Breast epithelium (tissue), 4 donors: ENCODE measurements at places on chromosomes 11 and 22. TPM values are rescaled to one million over a fixed set of nuclear protein-coding genes. Genes with fewer than 3 reads are reported as not detected.

DNA sequence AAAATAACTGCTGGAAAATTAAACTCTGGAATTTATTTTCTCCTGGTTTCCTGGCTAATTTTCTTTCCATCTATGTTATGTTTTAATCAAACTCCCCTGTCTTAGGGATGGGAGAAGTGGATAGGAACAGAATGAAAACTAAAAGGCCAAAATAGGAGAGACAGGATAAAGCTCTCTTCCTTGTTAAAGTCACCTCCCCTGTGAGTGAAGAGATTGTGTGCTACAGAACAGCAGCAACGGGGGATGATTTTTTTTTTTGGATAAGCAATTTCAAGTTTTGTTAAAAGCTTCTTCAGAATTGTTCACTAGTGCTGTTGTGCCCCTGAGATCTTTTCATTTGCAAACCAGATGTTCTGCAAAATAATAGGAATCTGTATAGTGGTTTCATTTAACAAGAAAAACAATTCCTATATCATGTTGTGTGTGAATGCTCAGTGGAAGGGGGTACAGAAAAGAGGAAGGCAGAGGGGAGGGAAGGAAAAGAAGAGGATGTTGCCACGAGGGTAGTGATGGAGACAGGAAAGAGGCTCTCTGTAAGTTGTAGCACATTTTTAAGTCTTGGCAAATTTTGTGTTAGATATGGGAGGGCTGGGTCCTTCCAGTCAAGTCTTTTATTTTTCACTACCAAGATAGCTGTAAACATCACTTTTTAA is 301.2 kb downstream of the CADM1 start:
- H3K4me1 ChIP-seq, result no peaks in the 10 kb centered on the region
- H3K27ac ChIP-seq, result no peak overlapping the region
- H3K4me3 ChIP-seq, result no peak overlapping the region

GRCh38 chr22:41699264-41700107 is at the start of gene MEI1:
Gene MEI1 (plus strand): TSS chr22:41699503. CDS start chr22:41699539, 36 bp downstream.
- H3K4me1 ChIP-seq, result peaks cover 16% of the 10 kb centered on the region
- H3K4me3 ChIP-seq, result no peak within 1 kb of the TSS
- H3K36me3 ChIP-seq, result no peaks in the 10 kb centered on the region

DNA sequence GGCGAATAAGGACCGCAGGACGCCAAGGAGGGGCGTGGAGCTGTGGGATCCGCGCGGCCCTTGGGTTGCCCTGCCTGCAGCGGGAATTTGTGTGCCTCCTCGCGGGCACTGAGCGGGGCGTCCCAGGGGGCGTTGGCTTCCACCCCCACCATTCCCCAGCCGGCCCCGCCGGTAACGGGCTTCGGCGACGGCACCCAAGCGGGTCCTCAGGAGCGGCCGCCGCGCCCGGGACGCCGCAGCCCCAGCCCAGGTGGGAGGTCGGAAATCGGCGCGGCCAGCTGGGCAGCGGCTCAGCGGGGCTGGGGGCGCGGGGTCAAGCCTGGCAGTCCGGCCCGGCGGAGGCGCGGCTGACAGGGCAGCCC is 320 bp downstream of the CLTCL1 start:
- no peaks in the 10 kb centered on the region for H3K4me1 ChIP-seq
- no peaks in the 10 kb centered on the region for H3K36me3 ChIP-seq
- no peak for DNase-seq
- no peaks in the 10 kb centered on the region for H3K27me3 ChIP-seq
- peak overlapping the region; percentile 90 for H3K4me3 ChIP-seq

- H3K4me1 ChIP-seq, result no peaks in the 10 kb centered on the region
- peak overlapping the region; percentile 85 for H3K4me3 ChIP-seq
- no peaks in the 10 kb centered on the region for H3K36me3 ChIP-seq
These were observed 598 bp downstream of the CABIN1 start for GRCh38 chr22:24011735-24012068.

GRCh38 chr11:91243051-91243450 is 981.6 kb upstream of the FAT3 start:
- H3K27ac ChIP-seq, result no peak overlapping the region
- no peak for DNase-seq
- H3K4me1 ChIP-seq, result no peaks in the 10 kb centered on the region
- no peaks in the 10 kb centered on the region for H3K27me3 ChIP-seq

DNA sequence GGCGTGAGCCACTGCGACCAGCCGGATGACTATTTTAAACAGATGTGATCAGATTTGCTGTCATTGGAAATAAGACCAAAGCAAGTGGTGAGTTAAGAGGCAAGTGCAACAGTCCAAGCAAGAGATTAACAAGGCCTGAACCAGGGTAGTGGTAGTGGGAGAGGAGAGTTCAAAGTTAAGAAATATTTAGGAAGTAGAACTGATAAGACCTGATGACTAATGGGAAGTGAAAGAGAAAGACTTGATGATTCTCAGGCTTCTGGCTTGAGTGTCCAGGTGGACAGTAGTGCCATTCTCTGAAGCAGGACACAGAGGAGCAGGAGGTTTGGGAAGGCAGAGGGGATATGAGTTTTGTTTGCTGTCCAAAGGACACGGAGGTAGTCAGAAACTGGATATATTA is 7.2 kb downstream of the NDUFC2 start:
- no peaks in the 10 kb centered on the region for H3K36me3 ChIP-seq
- peaks cover under 1% of the 10 kb centered on the region for H3K4me1 ChIP-seq
- no peak for DNase-seq

- H3K4me1 ChIP-seq, result no peaks in the 10 kb centered on the region
- no peak overlapping the region for H3K4me3 ChIP-seq
- DNase-seq, result no peak
- no peak overlapping the region for H3K27ac ChIP-seq
These were observed 16.9 kb downstream of the CCDC15 start for GRCh38 chr11:124970925-124971324.

- no peak overlapping the region for H3K4me3 ChIP-seq
- H3K4me1 ChIP-seq, result no peaks in the 10 kb centered on the region
- no peaks in the 10 kb centered on the region for H3K36me3 ChIP-seq
- H3K27ac ChIP-seq, result peak overlapping the region; percentile 81
These were observed 14.2 kb downstream of the DTX4 start for GRCh38 chr11:59186130-59186594.

DNA sequence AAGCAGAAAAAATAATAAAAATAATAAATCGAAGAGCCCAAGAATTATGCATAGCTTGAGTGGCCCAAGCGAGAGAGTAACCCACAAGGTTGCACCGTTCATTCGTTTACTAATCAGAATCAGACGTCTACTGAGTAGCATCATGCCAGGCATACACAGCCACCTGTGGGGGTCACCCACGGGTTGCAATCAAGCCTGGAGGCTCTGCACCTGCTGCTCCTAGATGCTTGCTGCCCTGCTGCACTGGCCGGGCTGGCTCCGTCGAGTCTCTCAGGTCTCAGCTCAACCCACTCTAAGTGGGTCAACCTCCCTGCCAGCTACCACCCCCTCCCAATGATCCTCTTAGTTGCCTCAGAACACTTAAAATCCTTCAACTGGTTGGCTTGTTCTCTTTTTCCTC is 2.0 kb upstream of the TESMIN start:
- no peaks in the 10 kb centered on the region for H3K4me1 ChIP-seq
- H3K4me3 ChIP-seq, result no peak overlapping the region
- no peaks in the 10 kb centered on the region for H3K27me3 ChIP-seq

GRCh38 chr11:18295316-18295715 is 26.6 kb downstream of the HPS5 start:
- no peak overlapping the region for H3K27ac ChIP-seq
- H3K27me3 ChIP-seq, result no peaks in the 10 kb centered on the region
- peaks cover 17% of the 10 kb centered on the region for H3K36me3 ChIP-seq
- H3K4me3 ChIP-seq, result no peak overlapping the region
- no peaks in the 10 kb centered on the region for H3K4me1 ChIP-seq
- no peak for DNase-seq

DNA sequence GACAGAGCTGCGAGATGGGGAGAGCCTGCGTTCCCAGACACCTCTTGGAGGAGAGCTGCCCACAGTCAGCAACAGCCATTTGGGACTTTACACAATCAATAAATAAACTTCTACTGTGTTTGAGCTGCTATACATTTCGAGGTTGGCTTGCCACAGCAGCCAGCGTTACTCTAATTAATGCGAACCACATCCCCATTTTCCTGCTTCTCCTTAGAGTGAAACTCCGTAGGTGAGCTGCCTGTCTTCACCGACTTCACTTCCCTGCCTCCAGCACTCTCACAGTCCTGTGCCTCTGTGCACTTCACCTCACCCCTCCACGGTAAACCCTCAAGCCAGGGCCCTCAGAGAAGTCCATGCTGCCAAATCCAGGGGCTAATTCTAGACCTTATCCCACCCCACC is 5.9 kb upstream of the SLC22A12 start:
- no peaks in the 10 kb centered on the region for H3K27me3 ChIP-seq
- no peaks in the 10 kb centered on the region for H3K36me3 ChIP-seq
- no peak overlapping the region for H3K4me3 ChIP-seq
- no peaks in the 10 kb centered on the region for H3K4me1 ChIP-seq
- no peak for DNase-seq

GRCh38 chr22:37282385-37282677 is at the start of gene CYTH4:
Gene CYTH4 (plus strand): TSS chr22:37282508. CDS start chr22:37282570, 62 bp downstream.
- DNase-seq, result no peak
- no peak within 1 kb of the TSS for H3K27ac ChIP-seq
- H3K4me3 ChIP-seq, result peak within 1 kb of the TSS; percentile 49
- H3K36me3 ChIP-seq, result no peaks in the 10 kb centered on the region

- H3K4me3 ChIP-seq, result no peak overlapping the region
- no peaks in the 10 kb centered on the region for H3K36me3 ChIP-seq
- H3K4me1 ChIP-seq, result no peaks in the 10 kb centered on the region
These were observed 20.3 kb upstream of the TENM4 start for GRCh38 chr11:79461144-79461543.

GRCh38 chr11:77127235-77127911 is 673 bp upstream of the MYO7A start:
- no peak for DNase-seq
- H3K36me3 ChIP-seq, result no peaks in the 10 kb centered on the region
- H3K4me1 ChIP-seq, result no peaks in the 10 kb centered on the region
- H3K27ac ChIP-seq, result no peak overlapping the region
- H3K4me3 ChIP-seq, result peak overlapping the region; percentile 48
- H3K27me3 ChIP-seq, result no peaks in the 10 kb centered on the region

- H3K27me3 ChIP-seq, result peaks cover 4% of the 10 kb centered on the region
- no peak for DNase-seq
- no peaks in the 10 kb centered on the region for H3K36me3 ChIP-seq
- H3K4me1 ChIP-seq, result no peaks in the 10 kb centered on the region
- no peak overlapping the region for H3K4me3 ChIP-seq
These were observed 119.5 kb upstream of the ISX start for GRCh38 chr22:34946339-34946985.

- H3K4me3 ChIP-seq, result no peak overlapping the region
- H3K27ac ChIP-seq, result no peak overlapping the region
- H3K27me3 ChIP-seq, result no peaks in the 10 kb centered on the region
- H3K36me3 ChIP-seq, result no peaks in the 10 kb centered on the region
- no peaks in the 10 kb centered on the region for H3K4me1 ChIP-seq
- DNase-seq, result no peak
These were observed 192.2 kb downstream of the ST3GAL4 start for GRCh38 chr11:126547691-126548090.

DNA sequence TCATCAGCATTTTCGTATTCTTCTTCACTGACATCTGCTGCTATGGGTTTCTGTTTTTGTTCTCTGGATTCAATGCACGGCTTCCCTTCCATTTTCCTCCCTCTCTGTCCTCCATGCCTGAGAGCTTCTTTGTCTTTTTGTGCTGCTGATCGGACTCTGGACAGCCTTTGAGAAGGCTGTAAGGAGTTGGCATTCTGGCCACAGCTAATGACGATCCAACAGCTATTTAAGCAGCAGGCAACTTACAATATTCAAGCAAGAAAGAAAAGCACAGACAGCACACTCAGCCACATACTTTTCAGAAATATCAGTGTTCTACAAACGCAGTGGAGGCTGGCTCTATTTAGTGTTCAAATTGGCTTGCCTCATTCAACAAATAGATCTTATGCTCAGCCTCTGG is 60.9 kb upstream of the ZC3H12C start:
- peaks cover 3% of the 10 kb centered on the region for H3K27me3 ChIP-seq
- H3K36me3 ChIP-seq, result no peaks in the 10 kb centered on the region

DNA sequence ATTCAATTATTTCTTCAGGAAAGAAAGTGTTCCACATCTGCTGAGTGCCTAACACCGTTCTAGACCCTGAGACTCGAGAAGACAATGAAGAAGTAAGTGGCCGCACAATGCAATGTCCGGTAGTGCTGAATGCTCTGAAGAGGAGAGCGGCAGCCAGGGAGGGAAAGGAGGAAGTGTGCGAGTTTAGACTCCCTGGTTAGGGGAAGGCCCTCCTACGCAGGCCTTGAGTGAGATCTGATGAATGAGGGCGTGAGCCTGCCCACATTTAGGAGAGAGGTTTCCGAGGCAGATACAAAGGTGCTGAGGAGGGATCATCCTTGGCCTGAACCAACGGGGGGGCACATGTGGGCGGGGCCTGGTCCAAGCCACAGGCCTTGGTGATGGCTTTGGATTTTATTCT is 558.6 kb downstream of the NTM start:
- no peaks in the 10 kb centered on the region for H3K36me3 ChIP-seq
- H3K4me3 ChIP-seq, result no peak overlapping the region
- no peaks in the 10 kb centered on the region for H3K27me3 ChIP-seq
- no peak for DNase-seq

- no peak for DNase-seq
- H3K4me3 ChIP-seq, result no peak overlapping the region
- no peaks in the 10 kb centered on the region for H3K4me1 ChIP-seq
- H3K27me3 ChIP-seq, result no peaks in the 10 kb centered on the region
These were observed 18.5 kb downstream of the ALKBH3 start for GRCh38 chr11:43899094-43899493.

GRCh38 chr22:27534720-27535125 is 266.8 kb downstream of the MN1 start:
- no peak for DNase-seq
- H3K4me1 ChIP-seq, result no peaks in the 10 kb centered on the region
- no peaks in the 10 kb centered on the region for H3K36me3 ChIP-seq
- no peak overlapping the region for H3K4me3 ChIP-seq
- H3K27me3 ChIP-seq, result no peaks in the 10 kb centered on the region

DNA sequence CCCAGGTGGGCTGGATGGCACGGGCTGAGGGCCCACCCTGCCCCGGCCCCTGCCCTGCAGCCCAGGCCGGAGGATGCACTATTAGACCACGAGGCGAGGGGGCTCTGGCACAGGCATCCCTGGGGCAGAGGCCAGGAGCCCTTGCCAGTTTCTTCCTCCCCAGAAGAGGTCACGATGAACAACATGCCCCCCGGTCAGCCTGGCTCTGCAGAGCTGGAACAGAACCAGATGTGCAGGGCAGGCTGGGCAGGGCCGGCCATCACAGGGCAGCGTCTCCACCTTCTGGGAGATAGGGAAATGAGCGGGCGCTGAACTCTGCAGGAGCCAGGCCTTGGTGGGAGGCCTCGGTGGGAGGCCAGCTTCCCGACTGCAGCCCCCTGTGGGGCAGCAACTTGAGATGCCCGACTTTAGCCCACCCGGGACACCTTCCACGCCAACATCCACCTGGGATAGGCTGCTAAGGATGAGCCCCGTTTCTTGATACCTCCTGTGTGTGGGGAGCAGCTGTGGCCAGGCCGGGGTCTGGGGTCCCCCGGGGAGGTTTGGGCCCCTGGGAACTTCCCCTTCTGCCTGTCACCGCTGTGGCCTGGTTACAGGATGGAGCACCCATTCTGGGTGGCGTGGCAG is 21.8 kb upstream of the GNB1L start:
- no peak overlapping the region for H3K4me3 ChIP-seq
- peak; percentile 46 for DNase-seq
- no peaks in the 10 kb centered on the region for H3K36me3 ChIP-seq
- H3K27me3 ChIP-seq, result no peaks in the 10 kb centered on the region

PVALB gene
- not detected for total RNA-seq

CD248 gene
- total RNA-seq, result 69.1 TPM

GLB1L2 gene
- 11.5 TPM for total RNA-seq

PIH1D2 gene
- 5.4 TPM for total RNA-seq

MYO18B gene
- 0.16 TPM for total RNA-seq

FAM180B gene
- total RNA-seq, result not detected

DAGLA gene
- total RNA-seq, result 3.3 TPM

EIF3M gene
- total RNA-seq, result 398 TPM

PGR gene
- 24.9 TPM for total RNA-seq

SERHL2 gene
- total RNA-seq, result 1.3 TPM

TUBA8 gene
- total RNA-seq, result 2.9 TPM

GDPD4 gene
- total RNA-seq, result not detected

PDGFB gene
- total RNA-seq, result 5.3 TPM

OR6A2 gene
- total RNA-seq, result 1.2 TPM
